ENCODE measurements at places on chromosomes 11 and 22.

DNA sequence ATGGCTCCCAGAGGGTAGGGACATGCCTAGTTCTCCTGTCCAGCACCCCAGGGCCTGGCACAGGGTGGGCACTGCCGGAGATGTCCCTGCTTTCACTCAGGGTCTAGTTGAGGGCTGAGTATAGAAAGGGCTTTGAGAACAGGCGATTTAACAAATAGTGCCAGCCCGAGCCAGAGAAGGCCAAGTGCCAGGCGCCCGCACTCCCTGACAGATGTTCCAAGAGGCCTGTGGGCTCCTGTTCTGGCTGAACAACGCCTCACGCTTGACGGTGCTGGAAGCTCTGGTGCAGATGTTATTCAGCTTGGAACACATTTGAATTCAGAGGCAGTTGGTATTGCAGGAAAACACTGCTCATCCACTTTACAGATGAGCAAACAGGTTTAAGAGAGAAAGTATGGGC is 46.5 kb downstream of the NFAM1 start:
- DNase-seq: no peak

DNA sequence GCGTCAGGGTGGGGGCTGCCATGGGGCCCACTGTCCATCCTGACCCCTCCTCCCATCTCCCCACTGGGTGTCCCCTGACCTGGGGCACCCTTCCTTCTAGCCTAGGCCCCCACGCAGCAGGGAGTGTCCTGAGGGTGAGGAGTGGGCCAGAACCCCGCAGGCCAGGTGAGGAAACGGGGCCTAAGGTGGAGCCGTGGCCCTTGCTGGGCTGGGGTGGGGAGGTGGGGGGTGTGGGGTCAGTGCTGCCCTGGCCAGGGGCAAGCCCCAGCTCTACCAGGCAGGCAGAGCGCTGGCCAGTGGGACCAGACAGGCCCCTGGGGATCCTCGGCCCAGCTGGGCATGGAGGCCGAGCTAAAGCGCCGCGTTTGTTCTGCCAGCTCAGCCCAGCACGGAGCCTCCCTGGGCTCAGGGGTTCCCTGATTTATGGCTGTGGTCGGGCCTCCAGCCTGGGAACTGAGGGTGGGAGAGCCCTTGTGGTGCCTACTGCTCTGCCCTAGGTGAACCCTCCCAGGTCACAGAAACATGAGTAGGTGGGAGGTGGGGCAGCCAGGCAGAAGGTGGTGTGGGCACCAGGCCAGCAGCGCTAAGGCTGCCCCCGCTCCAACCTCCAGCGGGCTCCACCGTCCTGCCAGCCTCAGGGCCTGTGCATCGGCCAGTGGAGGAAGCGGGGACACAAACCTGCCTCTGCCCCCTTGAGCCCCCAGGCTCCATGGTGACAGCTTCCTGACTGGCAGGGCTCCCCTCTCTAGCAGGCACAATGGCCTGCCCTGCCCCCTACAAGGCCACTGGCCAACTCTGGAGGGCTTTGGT is 22.4 kb downstream of the TRMU start:
- no peak for DNase-seq

DNA sequence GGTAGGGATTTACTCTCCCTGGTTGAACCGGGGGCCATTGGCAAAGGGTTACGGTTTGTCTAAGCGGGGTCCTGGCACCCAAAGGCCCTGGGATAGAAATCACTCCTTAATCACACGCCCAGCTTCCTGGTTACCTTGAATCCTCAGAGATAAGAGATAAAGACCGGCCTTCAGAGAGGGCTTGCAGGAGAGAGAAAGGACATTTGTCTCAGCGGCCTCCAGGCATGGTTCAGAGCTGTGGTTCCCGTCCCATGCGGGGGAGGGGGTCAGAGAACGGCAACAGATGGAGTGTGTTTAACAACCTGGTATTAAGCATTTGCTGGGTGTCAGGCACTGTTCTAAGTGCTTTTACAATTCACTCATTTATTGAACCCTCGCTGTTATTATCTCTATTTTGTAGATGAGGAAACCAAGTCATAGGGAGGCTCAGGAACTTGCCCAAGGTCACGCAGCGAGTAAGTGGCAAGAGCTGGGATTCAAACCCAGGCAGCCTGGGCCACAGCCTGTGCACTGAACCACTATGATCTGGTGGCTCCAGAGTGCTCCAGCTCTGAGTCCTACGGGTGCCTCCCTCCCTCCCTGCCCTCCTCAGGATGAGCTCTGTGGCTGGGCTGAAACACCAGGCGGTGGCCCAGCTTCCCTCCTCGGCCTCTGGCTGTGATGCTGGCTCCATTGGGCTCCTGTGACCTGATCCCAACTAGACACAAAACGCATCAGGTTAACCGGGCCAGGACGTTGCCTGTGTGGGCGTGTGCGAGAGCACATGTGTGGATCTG is 18.6 kb downstream of the LRRC10B start:
- no peak for DNase-seq

- DNase-seq: no peak
Measured at GRCh38 chr11:110380836-110381622, 48.7 kb upstream of the FDX1 start.

DNA sequence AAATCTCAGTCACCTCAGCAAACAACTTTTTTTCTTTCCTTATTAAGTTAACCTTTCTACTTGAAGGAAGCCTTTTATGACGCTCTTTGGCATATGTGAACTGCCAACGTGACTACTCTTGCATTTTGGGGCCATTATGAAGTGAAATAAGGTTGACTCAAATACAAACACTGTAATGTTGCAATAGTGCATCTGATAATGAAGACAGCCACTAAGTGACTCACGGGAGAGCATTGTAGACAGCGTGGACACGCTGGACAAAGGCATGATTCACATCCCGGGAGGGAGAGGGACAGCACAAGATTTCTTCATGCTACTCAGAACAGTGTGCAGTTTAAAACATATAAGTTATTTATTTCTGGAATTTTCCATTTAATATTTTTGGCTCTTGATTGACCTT is 560.8 kb downstream of the ETS1 start:
- DNase-seq: no peak

DNA sequence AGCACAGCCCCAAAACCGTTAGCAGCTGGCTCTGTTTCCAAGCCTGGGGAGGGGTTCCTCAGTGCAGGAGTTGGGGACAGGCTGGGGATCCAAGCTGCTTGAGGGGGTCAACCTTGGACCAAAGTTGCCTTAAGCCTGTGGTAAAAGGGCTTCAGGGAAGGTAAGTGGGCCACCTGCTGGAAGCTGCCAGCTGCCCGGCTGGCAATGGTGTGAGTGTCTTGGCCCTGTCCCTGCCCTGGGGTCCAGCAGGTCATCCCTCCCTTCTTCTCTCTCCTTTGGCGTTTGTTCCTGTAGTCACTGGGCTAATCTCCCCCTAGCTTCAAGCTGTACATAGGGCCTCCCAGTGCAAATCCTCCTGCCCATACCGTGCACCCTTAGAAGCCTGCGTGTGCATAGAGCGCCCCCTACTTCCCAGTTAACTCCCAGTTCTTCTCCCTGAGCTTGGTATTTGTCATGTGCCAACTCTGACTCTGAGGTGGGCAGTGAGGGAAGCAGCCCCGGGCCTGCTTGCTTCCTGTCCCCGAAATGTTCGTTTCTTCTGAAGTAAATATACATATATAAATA is 4.4 kb downstream of the TMEM258 start:
- no peak for DNase-seq
